ENCODE measurements at places on chromosomes 1 and 21.

- DNase-seq = peak; percentile 11
These were observed 21.2 kb downstream of the SESN2 start for GRCh38 chr1:28280501-28280900.

GRCh38 chr1:192839162-192840066 is 30.6 kb downstream of the RGS2 start:
- DNase-seq = no peak

DNA sequence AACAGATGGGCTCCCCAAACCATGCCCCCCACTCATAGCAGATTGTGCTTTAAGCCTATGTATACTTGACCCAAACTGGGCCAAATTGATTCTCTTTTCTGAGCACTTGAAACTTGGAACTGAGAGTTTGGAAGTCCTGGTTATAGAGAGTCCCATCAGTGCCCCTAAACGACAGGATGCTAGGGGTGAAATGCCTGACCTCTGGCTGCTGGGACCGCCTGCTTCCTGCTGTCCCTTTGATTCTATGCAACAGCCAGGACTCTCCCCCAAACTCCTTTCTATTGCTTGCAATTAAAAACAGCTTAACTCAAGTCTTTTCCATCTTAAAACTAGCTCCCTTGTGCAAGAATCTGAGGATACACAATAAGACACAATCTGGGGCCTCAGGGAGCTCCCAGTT is 4.7 kb downstream of the C1orf210 start:
- no peak for DNase-seq

DNA sequence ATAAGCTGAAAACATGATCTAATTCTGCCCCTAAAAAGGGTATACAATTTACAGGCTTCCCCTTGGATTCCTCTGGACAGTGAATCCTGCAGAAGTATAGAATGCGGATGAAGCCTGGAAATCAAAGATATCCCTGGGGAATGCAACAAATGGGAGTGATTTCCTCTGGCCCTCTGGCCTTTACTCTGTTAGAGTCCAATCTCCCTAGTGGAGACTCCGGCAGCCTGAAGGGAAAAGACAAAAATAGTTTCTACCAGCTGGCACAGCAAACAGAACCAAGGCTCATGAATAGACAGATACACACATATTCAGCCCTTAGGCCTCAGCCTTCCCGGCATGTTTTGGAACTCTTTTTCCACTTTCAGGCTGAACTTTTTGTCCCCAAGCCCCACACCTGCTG is 3.9 kb upstream of the LRRC52 start:
- DNase-seq = no peak

DNA sequence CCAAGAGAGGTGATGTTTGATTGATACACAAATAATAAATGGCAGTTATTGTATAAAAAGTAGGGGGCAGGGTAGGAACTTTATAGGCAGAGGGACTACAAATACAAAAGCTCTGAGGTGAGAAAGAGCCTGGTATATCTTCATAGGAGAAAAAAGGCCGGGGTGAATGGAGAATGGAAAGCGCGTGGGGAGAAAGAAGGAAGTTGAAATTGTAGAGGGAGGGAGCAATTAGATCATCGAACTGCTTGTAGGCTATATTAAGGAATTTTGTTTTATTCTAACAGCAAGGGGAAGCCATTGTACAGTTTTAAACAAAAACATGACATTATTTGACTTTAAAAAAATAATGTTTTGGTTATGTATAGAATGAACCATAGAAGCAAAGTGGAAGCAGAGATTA is 147.4 kb downstream of the PDE4B start:
- DNase-seq = no peak

- no peak for DNase-seq
These were observed 14.6 kb upstream of the EDEM3 start for GRCh38 chr1:184769241-184769640.

- DNase-seq = no peak
These were observed 84.6 kb upstream of the CASZ1 start for GRCh38 chr1:10881046-10881445.

DNA sequence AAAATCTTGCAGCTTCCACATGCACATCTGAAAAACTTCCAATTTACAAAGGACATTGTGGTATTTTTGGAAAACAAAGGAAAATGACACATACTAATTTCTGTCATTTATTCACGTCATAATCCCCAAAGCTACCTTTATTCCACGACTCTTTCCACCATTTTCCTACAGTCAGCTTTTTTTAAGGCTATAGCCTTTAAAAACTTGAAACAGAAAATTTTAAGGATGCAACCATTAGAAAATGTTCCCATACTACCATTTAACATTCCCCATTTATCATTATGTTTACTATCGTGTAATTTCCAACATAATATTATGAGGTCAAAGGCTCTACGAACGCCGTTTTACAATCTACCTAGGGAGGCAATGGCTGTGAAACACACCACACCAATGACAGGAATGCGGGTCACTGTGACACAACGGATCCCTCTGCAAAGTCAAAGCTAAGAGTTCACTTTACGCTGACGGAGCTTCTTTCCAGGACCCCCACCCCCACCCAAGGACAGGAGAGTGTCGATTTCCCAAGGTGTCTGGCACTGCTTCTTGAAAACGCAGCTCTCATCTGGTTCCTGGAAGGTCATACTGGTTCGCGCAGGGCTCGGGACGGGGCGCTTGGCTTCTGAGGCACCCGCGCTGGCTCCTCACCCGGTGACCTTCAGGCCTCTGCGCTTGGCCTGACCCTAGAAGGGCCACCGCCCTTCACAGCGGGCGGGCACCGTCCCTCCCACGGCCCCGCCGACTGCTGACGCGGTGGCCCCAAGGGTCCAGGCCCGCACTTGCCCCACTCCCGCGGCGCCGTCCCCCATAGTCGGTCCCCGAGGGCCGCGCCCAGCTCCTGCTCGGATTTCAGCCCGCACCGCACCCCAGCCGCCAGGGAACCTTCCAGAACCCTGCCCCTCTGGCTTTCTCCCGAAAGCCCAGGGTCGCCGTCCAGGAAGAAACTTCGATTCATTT is 50.5 kb upstream of the ATF3 start:
- DNase-seq = peak; percentile 26

DNA sequence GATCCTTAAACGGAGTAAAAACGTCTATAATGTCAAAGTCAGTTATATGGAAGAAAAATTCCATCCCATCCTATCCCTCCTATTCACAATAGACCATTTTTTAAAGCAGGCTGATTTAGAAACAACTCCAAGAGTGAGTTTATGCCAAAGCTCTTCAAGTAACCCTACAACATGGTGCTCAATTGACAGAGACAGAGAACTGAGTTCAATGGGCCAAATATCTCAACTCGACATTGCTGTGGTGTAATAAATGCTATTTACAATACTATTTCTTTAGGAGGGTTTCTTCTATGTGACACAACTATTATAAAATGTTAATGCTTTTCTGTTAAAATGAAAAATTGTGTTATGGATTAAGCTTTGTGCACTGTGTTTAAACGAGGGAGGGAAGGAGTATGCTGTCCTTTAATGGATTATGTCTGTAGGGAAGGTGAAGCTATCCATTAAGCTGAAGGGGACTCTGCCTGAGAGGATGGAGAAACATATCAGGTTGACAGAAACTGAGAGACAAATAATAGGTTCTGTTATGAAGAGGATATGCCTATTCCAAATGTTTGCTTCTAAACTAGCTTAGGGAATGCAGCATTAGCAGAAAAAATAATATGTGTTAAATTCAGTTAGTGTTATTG is 362.5 kb upstream of the CHRM3 start:
- DNase-seq = no peak

- DNase-seq = peak; percentile 68
These were observed 14.6 kb downstream of the SLC35E2B start for GRCh38 chr1:1677718-1678580.

GRCh38 chr1:200872446-200873115 is at the start of gene GPR25:
GPR25 (plus strand) TSS chr1:200872981; CDS start chr1:200873038, 57 bp downstream.
- DNase-seq = no peak

- DNase-seq = no peak
These were observed 39.4 kb upstream of the LMX1A start for GRCh38 chr1:165395901-165396300.

DNA sequence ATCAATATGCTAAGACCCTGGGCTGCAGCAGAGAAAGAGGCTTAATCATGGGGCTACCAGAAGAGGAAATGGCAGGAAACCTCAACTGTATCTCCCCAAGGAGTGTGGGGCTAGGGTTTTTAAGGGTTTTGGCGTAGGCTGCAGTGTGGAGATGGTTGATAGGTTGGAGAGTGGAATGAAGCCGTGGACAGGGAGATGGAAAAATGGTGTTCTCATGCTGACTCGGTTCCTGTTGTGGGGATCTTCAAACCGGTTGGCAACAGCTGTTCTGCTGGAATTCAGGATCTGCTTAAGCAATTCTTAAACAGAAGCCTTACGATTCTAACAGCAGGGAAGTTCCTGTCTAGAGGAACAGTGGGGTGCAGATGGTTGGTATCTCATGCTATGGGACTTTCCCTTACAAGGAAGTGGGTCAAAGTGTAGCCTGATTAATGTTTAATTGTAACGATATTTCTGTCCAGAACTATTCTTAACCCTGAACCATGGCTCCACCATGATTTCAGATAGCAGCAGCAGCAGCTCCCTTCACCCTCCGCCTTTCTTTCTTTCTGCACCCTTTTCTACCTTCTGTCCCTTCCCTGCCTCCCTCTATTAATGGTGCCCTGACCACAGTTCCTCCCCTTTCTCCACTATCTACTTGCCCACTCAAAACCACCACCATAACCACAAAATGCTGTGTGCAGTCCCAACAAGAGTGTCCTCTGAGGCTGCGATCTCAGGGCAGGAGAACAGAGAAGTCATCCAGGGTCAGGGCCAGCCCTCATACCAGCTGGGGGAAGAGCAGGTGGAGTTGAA is 30.8 kb downstream of the RSPH1 start:
- DNase-seq = no peak

- no peak for DNase-seq
These were observed 4.8 kb downstream of the AGO3 start for GRCh38 chr1:35935442-35936388.

DNA sequence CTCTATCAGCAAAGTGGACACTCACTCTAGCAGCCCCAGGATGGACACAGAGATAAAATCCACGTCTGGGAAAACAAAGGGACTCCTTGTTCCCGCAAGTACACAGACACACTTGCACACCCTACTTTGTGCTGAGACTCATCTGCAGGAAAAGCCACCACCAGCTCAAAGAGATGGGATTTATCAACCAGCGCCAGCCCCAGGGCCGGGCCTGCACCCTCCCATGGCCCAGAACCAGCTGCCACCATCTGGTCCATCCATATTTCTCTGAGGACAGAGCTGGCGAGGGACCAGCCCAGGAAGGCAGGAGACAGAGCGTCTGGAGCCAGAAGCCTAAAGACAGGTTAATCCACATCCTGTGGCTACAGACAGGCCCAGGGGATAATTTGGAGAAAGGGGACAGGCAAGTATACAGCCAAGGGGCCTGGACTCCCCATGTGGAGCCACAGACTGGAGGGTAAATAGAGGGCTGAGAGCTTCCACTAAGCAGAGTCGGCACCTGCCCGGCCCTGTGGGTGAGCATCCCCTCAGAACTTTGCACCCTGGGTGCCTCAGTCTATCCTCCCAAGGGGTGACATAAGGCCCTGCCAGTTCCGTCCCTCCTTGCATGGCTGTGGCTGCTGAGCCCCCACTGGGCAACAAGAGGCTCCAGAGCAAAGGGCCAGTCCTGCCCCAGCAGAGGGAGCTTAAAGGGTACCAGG is 233.9 kb downstream of the PTPRU start:
- no peak for DNase-seq

Data from kidney capillary endothelial cell (primary cell).